ENCODE measurements at places on chromosomes 12 and 14.

DNA sequence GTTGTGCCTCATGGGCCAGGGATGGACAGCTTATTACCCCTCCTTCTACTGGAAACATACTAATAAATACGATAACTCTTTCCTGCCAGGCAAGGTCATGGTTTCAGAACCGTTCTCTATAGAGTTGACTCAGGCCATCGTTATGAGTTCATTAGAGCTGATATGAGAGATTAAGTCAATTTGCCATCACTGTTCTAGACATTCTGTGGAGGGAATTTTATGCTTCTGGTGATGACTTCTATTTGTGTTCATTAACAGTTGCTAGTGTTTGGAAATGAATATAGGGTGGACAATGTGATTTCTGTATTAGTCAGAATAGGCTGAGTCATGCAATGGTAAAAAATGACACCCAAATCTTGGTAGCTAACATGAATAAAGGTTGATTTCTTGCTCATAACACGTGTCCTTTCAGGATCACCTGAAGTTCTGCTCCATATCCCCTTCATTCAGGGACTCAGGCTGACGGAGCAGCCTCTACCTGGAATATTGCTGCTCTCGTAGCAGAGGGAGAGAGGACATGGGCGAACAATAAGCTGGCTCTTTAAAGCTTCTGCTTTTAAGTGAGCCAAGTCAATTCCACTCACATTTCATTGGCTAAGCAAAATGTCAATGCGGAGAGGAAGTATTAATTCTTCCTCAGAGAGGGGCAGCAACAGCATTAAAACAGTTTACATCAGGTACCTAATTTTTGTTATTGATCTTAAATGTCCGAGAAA is 18.5 kb upstream of the TBPL2 start:
- no peak for DNase-seq

GRCh38 chr14:63745858-63746425 is 18.1 kb upstream of the SGPP1 start:
- peak; percentile 30 for DNase-seq

DNA sequence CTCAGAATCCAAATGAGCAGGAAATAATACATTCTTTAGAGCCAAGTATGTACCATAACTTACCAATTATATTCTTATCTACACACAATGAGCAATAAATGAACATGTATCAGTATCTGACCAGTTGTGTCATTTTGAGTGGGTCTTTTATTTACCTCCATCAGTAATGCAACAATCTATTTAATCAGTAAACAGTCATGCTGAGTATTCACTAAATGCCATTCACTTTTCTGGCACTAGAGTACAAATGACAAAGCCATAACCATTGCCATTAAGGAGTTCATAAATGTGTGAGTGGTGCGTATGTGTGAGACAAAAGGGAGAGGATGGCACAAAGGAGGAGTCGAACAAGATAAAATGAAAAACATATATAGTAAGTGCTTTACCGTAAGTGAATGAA is 1.5 kb upstream of the STRAP start:
- no peak for DNase-seq

GRCh38 chr14:51717766-51718165 is 66.1 kb downstream of the FRMD6 start:
- no peak for DNase-seq

DNA sequence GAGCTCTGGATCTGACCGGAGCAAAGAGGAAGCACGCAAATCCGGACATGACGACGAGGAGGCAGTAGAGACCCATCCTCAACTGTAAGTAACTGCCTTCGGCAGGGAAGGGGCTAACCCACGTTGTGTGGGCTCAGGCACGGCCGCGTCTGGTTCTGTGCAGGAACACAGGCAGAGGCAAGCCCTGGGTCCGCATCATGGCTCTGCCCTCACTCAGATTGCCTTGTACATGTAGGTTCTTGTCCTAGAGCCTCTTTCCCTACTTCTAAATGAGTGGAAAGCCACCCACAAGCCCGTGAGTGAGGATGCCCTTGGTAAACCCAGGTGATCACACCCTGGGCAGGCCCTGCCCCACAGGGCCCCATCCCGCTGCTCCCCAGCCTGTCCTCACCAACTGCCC is 8.9 kb upstream of the RPLP0 start:
- no peak for DNase-seq

DNA sequence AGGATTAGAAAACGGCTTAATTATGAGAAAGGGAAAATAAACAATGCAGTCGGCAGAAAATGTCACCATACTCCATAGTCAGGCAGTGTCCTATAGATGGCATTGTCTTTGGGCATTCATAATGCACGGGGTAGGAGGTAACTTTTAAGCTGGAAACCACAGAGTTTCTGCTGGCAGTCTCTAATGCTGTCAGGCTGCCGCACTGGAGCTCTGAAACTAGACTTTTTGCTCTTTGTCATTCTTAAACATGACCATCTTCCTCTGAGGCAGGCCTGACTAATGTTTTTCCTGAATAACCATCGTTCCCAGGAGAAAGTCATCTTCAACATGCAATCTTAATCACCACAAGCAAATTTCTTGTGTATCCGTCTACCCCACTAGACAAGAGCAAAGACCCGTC is 108.8 kb downstream of the ETNK1 start:
- DNase-seq: no peak

DNA sequence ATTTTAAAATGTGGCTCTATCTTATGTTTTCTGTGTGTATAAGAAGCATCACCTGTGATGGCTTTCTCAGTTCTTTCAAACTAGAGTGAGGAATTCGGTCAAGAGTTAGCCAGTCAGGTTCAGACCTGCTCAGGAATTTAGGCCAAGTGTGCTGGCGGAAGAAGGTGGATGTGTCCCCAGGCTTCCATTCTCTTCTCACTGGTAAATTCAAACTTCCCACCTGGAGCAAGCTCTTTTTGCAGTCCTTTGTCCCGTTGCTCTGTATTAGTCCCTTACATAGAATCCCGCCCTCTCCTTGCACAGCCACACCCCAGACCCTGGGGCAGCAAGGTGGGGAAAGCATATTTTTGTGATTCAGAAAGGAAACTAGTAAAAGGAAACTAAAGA is 124.7 kb upstream of the PWP1 start:
- no peak for DNase-seq

GRCh38 chr14:49363821-49364751 is 222.1 kb downstream of the RPS29 start:
- no peak for DNase-seq

- no peak for DNase-seq
Observed at GRCh38 chr14:51609251-51609954, 42.3 kb upstream of the FRMD6 start.

DNA sequence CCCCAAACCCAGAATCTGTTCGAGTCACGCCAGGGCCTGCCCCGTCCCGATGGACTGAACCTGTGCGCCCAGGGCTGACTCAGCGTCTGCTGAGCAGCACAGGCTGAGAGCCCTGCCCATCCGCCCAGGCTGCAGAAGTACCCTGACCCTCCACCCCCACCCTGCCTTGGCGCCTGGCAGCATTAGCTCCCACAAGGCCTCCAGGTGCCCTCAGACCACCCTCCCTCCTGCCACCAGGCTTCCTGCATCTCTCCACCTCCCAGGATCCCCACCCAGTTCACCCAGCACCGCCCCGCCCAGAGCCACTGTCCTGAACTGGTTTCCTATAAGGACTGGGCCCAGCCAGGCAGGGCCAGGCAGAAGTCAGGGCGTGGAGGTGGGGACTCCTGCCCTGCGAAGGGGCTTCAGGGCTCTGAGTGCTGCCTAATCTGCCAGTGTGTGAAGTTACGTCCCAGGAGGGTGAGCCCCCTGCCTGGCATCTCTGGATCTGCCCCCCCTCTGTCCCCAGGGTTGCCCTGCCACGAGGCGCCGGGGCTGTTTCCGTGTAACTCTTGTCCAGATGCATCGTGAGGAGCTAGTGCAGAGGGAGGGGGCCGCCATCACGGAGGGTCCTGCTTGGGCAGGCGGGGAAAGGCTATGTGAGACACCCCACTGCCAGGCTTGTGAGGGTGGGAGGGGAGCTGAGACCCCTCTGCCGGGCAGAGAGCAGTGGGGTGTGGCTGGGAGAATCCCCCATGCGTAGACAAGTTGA is 9.1 kb downstream of the ADSS1 start:
- no peak for DNase-seq

DNA sequence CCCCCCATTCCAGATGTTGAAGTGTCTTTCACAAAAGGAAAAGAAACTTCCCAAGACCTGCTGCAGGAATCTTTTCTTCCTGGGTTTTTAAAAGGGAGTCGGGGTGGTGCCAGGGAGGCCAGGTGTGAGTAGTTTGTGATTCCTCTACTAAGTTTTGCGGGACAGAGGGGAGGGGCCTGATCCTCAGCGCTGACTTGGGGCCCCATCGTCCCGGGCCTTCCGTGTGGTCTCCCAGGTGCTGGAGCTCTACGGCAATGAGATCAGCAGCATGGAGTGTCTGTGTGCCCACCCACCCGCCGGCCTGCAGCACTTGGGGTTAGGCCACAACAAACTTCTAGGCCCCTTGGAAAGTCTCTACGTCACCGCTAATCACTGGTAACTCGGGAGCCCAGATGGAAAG is 4.5 kb downstream of the LRRC43 start:
- DNase-seq: no peak

DNA sequence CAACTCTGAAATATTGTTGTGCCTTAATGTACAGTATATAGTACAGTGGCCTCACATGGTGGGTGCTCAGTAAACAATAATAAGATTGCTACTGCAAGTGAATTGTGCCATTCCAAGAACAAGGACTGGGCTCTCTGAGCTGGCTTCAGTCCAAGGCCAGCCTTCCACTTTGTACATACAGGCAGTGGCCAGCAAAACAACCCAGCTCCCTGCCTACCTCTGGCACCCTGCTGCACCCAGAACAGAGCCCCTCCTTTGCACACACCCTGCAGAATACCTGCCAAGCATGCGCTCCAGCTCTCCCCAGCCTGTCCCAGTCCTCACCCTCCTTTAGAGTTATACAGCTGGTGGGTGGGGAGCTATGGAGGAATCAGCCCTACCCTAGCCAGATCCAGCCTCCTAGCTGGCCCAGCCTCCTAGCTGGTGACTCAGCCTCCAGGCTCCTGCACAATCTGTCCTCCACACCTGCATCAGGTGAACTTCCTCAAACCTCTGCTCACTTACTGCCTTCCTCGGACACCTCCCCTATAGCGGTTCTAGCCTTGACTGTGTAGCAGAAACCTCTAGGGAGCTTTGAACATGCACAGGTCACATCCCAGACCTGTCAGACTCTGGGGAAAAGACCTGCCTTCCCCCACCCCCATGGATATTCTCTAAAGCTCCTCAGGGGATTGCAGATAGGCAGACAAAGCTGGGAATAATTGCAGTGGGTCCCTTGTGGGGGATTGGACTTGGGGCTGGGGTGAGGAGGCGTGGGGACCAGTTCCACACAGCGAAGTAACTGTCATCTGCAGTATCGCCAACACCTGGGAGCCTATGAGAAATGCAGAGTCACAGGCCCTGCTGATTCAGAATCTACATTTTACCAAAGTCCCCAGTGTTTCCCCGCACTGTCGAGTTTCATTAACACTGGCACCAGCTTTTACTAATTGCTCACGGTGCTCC is 17.9 kb downstream of the ZDHHC22 start:
- no peak for DNase-seq

- no peak for DNase-seq
Observed at GRCh38 chr12:32205731-32206130, 99.1 kb downstream of the BICD1 start.

GRCh38 chr14:102280376-102280962 is 24.5 kb downstream of the MOK start:
- DNase-seq: no peak

- no peak for DNase-seq
Observed at GRCh38 chr12:52561880-52562449, 9.0 kb upstream of the KRT71 start.

DNA sequence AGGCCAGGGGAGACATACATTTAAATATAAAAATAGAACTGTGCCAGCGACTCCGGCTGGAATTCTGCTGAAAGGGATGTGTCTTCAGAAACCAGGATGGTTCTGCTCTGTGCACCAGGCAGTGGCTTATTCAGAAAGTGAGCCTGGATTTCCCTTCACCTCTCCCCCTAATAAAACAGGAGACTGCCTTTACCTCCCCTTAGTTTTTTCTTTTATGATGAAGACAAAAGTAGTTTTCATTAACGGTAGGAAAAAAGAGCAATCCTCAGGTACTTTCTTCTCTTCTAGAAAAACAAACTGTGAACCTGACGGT is 346 bp downstream of the SLC7A8 start:
- no peak for DNase-seq
